Esophagus squamous epithelium (tissue), 5 donors: ENCODE measurements at places on chromosomes 7 and 10.

DNA sequence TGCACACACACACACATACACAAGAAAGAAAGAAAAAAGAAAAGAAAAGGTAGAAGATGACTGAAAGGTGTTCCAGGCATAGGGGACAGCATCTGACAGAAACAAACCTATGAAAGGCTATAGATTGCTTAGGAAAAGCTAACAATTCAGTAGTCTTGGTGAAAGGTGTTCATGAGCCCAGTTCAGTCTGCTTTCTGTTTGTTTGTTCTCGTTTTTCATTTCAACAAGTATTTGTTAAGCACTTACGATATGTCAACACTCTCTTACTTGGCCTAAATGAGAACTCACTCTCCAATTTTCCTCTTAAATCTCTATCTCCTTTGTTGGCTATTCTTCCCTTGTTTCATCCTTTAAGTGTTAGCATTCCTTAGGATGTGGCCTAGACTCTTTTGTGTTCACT is 133.2 kb downstream of the GRM8 start:
- DNase-seq = no peak

- no peak for DNase-seq
Measured at GRCh38 chr10:31833753-31834152, 94.9 kb downstream of the ARHGAP12 start.

GRCh38 chr7:108653526-108653925 is 83.9 kb downstream of the DNAJB9 start:
- DNase-seq = no peak

GRCh38 chr10:126803394-126803793 is 101.8 kb upstream of the DOCK1 start:
- DNase-seq = no peak

DNA sequence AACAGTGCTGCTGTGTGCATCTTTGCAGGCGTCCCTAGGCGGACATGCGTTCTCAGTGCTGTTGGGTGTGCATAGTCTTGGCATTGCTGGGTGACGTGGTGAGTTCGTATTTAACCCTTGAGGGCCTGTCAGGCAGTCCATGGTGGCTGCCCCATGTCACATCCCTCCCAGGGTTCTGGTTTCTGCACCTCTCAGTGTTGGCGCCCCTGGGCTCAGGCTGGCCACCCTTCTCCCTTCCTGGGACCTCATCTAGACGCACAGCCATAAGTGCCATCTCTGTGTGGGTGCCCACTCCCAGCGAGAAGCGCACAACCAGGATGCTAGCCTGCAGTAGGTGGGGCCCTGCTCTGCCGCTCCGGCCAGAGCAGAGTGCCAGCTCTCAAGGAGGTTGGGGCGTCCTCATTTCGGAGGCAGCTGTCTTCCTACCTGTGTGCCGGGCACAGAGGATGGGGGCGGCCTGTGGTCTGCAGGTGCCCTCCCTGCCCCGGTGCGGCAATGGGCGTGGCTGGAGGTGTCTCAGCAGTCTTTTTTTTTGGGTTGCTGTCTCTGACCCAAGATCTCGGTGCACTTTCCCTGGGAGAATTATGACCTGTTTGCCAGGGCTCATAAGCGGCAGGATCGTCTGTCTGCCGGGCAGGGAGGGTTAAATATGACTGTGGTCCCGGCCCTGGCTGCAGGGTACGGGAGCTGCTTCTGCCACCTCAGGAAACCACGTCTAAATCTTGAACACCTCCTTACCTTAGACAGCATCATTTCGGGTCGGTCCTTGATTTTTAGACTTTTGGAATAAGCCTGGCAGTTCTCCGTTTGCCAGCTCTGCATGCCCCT is 6.5 kb downstream of the INPP5A start:
- DNase-seq = no peak

- no peak for DNase-seq
Measured at GRCh38 chr10:71603150-71603549, 116.4 kb downstream of the C10orf105 start.

GRCh38 chr7:143436325-143436946 is 6.8 kb upstream of the TAS2R60 start:
- no peak for DNase-seq

DNA sequence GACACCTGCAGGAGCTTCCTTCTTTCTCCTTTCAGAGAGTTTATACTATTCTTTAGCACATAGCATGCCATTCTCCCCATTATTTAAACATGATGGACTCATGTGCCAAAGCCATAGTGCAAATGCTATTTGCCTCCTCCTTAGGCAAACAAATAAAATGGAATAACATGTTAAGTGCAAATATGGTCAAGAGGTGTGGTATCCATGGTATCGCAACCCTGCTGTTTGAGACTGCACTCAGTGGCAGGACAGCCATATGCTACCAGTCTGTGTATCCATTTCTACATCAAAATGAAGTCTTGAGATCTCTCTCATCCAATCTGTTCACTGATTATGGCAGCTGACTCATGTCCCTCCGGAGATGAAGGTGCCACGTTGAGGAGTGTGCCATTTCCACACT is 22.8 kb downstream of the HEPACAM2 start:
- DNase-seq = no peak

DNA sequence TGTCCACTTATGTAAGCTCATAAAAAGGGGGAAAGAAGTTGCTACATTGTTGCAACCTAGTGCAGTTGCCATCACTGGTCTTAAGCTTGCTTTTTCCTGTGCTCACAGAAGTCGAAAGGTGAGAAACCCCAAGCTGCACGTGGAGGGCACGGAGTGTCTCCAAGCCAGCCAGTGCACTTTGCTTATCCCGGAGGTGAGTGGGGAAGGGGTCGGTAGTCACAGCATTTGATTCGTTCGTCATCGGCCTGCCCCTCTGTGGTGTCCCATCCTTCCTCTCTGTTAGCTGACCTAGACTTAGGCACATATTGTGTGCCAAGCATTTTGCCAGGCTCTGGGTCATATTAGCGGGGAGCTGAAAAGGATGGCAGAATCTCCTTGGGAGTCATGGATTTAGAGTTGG is 50.5 kb downstream of the DENND11 start:
- DNase-seq = no peak

DNA sequence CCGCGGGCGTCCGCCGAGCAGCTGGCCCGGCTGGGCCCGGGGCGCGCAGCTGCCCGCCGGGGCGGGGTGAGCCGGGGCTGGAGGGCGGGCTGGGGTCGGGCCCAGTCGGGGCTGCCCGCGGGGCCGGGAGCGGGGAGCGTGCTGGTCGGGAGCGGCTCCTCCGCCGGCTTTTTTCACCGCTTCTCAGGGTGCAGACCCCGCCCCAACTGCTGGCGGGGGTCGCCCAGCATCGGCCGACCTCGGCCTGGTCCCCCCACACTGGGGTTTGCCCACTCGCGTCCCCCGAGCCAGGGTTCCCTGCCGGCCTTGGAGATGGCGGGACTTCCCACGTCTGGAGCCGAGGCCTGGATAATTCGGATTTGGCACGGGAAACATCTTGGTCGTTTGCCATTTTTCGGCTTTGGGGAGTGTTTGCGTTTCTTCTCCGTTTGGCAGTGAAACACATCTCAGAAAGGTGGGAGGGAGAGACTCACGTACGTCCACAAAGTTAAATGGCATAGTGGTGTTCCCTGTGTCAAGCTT is 432 bp downstream of the TMEM248 start:
- DNase-seq = no peak

DNA sequence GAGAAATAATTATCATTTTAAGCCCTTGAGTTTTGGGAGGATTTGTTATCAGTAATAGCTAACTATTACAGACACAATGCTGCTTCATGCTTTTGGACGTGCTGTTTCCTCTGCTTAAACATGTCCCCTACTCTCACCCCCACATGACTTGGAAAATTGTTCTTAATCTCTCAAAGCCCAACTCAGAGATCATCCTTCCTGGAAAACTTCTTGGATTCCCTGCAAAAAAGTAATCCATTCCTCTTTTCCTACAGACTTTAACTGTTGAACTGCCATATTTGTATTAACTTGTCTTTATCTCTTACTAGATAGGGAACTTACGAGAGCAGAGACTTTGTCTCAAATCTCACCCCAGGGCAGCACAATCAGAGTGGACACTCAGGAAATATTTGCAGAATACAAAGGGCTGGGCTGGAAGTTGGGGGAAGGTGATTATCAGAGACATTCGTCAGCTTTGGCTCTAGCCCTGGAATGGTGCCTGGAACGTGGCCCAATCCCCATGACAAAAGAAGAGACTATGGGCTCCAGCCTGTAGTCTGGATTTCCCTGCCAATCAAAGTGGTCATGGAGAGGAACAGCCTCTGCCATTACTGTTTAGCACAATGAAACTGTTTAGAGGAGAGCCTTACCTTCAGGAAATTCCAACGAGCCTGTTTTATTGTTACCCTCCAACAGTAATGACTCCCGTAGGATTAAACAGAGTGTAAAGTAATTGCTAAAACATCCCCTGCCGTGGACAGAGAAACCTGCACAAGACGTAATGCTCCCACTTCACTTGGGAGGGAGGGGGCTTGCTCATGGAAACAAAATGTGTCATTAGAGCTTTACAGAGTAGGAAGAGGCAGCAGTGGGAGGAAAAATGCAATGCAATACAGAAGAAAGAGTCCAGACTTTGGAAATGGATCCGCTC is 140.4 kb upstream of the AUTS2 start:
- DNase-seq = no peak

- no peak for DNase-seq
Measured at GRCh38 chr7:2843711-2844152, 376 bp downstream of the GNA12 start.

- DNase-seq = no peak
Measured at GRCh38 chr7:90958647-90959046, 305.6 kb upstream of the FZD1 start.
